ENCODE measurements at places on chromosomes 1 and 21.

GRCh38 chr1:32100359-32100758 lies 7.5 kb upstream of the KPNA6 start:
- no peak for DNase-seq

GRCh38 chr1:93000751-93001175 lies 39.5 kb upstream of the DIPK1A start:
- DNase-seq = no peak

GRCh38 chr1:233015965-233016364 lies 65.6 kb downstream of the NTPCR start:
- DNase-seq = no peak

GRCh38 chr1:197715806-197716205 lies 59.5 kb downstream of the DENND1B start:
- no peak for DNase-seq

DNA sequence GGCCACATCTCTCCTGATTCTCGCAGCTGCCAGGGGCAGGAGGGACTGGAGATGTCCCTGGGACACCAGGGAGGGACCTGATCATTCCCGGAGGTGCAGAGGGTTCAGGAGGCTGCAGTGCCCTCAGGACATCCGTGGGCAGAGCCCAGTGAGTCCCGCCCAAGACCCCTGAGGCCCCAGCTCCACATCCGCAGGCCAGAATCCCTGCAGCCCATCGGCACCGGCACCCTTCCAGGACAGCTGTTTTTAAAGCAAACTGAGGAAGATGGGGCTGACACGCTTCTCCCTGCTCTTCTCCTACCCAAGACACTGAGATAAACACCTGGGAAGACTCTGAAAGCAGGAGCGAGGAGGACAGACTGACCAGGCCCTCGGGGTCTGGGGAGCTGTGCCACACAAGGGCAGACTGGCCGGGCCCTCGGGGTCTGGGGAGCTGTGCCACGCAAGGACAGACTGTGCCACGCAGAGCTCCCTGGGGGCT lies 25.5 kb downstream of the SLC19A1 start:
- no peak for DNase-seq

DNA sequence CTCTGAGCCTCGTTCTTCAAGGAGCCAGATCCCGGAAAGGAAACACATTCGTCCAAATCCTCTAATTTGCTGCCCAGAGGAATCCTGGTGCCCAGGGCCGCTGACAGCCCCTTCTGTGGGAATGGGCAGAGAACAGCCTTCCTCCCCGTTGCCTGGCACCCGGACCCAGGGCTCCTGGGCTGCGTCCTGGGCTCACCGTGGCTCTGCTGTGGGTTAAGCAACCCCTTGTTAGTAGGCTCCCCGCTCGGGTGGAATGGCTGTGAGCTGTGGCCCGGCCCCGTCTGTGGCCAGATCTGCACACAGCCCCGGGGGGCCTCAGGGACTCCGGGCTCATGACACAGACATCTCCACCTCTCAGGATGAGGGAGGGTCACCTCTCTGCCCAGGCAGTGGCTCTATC lies 122.9 kb upstream of the ARHGEF16 start:
- DNase-seq = no peak

- peak; percentile 60 for DNase-seq
These were observed 27.3 kb downstream of the GPR157 start for GRCh38 chr1:9101510-9102146.

Data from urothelium cell line (cell line).